ENCODE measurements at places on chromosomes 11 and 22.

- DNase-seq: no peak
Measured at GRCh38 chr22:45937960-45938359, 39.0 kb downstream of the WNT7B start.

GRCh38 chr11:24390762-24391161 lies 106.1 kb upstream of the LUZP2 start:
- DNase-seq: no peak

GRCh38 chr11:74185285-74185684 lies 14.2 kb downstream of the PPME1 start:
- DNase-seq: no peak

GRCh38 chr11:66315498-66315885 lies 1.4 kb downstream of the CD248 start:
- DNase-seq: no peak

GRCh38 chr11:57562596-57562995 lies 4.9 kb downstream of the UBE2L6 start:
- no peak for DNase-seq

- no peak for DNase-seq
Measured at GRCh38 chr11:36492724-36493304, 17.3 kb downstream of the TRAF6 start.

GRCh38 chr11:64371201-64371600 lies 12.2 kb downstream of the RPS6KA4 start:
- no peak for DNase-seq

DNA sequence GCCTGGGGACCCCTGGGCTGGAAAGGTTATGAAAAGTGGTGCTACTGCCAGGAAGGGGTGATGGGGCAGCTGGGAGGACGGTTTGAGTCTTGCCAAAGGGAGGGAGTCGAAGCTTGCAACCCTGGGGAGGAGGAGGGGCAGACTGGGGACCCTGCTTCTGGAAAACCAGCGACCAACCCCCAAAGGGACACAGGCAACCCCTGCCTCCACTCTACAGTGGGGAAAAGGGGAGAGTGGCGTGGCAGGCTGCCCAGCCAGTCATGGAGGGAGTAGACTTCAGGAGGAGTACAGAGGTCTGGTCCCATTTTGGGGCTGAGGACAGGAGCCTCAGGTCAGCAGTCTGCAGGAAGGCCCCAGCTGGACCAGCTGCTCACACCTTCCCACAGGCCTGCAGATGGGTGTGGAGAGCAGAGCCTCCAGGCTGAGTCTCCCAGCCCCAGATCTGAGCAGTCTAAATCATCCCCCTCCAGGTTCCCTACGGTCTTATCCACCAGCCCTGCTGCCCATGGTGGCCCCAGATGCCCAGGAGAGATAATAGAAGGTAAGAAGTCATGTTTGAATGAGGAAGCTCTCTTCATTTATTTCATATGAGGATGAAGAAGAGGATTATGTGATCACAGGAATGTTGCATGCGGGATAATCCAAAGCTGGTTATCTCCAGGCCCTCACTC lies 3.3 kb downstream of the DDT start:
- DNase-seq: no peak

DNA sequence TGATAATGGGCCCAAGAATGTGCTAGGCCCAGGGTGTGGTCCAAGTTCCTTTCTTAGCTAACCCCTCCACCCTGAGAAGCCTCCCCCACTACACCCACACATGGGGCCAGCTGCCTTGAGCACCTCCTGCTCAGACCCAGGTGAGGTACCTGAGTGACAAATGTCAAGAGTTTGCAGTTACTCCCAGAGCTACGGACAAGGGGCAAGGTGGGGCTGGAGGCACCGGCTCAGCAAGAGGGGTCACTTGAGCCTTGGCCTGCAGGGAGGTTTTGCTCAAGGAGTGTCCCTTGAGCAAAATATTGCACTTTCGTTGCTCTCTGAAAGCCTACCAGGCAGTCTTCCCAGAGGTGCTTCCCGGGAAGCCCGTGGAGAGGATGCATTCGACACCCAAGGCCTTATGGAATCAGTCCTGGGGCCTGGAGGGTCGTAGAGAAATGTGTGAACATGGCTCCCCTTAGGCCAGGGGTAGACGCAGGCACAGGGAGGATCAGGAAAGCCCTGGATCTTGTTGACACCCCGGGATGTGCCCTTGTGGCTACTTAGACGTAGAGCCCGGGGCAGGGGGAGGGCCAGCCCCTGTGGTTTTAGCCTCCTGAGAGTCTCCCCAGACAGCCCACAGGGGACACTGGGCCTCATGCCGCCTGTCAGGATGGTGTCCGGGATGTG lies 114.2 kb downstream of the KCNQ1 start:
- no peak for DNase-seq

DNA sequence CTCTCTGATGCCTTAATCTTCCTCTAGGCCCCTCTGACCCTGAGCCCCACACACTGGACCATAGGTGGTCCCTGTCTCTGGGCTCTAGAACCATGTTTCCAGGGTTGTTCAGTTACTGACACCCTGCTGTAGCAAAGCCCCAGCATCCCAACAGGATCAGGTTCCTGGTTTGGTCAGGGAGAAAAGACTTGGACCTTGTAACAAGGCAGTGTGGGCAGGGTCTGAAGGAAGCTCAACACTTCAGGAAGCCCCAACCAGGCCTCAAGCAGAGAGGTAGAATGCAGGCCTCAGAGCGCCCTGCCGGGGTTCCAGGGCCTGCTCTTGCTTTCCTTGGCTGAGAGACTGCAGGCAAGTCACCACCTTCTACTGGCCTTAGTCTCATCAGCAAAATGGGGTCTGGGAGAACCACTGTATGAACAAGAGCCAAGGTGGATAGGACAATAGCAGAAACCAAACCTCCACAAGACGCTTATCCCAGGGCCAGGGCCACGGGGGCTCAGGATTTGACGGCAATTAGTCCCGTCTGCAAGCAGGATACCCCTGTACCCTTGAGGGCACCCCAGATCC lies 4.8 kb downstream of the ARAP1 start:
- DNase-seq: no peak

DNA sequence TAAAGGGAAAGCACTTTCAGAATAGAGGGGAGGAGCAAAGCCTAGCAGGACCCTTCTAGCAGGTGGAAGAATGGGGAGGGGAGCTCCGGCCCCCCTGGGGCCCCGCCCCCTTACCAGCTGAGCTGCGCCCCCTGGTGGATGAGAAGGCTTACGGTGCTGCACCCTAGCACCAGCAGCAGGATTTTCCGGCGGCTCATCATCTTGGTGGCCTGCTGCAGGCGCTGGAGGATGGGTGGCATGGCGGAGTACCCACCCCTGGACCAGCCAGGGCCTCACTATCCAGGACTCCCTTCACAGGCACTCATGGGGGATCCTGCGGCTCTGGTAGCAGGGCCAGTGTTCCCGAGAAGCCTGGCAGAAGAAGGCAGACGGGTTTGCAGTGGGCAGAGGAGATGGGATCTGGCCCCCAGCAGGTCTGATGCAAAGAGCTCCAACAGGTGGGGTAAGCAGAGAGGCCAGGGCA lies 3.8 kb downstream of the GAL3ST3 start:
- peak; percentile 88 for DNase-seq

All from T-helper 9 cell (primary cell).